ENCODE measurements at places on chromosomes 3 and 15.
A peak's percentile ranks its signal among the peaks of the same experiment; 100 is the strongest.

- DNase-seq, result no peak
Measured at GRCh38 chr3:86229775-86230094, 761.2 kb downstream of the VGLL3 start.

- DNase-seq, result no peak
Measured at GRCh38 chr15:100332231-100332630, 9.5 kb downstream of the ADAMTS17 start.

- DNase-seq, result no peak
Measured at GRCh38 chr3:100968932-100969906, 24.0 kb downstream of the ABI3BP start.

GRCh38 chr15:70488002-70488605 is 275.3 kb downstream of the UACA start:
- DNase-seq, result peak; percentile 66

- peak; percentile 1 for DNase-seq
Measured at GRCh38 chr3:106534206-106534605, 665.4 kb upstream of the CBLB start.

DNA sequence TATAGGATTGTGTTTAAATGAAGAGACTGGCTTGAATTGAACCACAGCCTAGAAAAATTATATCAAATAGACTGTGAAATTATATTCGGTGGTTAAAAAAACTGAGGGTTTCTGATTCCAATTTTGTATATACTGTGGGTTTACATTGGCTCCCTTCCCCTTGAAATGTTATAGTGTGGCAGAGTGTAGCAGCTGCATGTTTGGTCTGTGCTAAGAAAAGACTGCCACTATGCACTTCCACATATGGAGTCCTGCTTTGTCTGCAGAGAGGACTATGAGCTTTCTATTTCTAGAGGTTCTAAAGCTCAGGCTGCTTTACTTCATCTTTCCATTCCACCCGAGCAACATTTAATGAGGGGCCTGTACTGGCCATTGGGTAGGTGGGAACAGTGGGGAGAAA is 112.3 kb downstream of the P3H2 start:
- no peak for DNase-seq

GRCh38 chr3:62676689-62677271 is 198.4 kb downstream of the CADPS start:
- DNase-seq, result no peak

Data from activated T-cell treated with anti-CD3 and anti-CD28 coated beads for 1 hour (primary cell).